Hematopoietic multipotent progenitor cell treated with erythropoietin and hydrocortisone succinate and interleukin-3 and kit ligand, for 8 days (in vitro differentiated cells): ENCODE measurements at places on chromosomes 1 and 21.
A peak's percentile ranks its signal among the peaks of the same experiment; 100 is the strongest.

GRCh38 chr1:37020653-37021277, 13.6 kb downstream of the GRIK3 start:
- peak; percentile 14 for DNase-seq

DNA sequence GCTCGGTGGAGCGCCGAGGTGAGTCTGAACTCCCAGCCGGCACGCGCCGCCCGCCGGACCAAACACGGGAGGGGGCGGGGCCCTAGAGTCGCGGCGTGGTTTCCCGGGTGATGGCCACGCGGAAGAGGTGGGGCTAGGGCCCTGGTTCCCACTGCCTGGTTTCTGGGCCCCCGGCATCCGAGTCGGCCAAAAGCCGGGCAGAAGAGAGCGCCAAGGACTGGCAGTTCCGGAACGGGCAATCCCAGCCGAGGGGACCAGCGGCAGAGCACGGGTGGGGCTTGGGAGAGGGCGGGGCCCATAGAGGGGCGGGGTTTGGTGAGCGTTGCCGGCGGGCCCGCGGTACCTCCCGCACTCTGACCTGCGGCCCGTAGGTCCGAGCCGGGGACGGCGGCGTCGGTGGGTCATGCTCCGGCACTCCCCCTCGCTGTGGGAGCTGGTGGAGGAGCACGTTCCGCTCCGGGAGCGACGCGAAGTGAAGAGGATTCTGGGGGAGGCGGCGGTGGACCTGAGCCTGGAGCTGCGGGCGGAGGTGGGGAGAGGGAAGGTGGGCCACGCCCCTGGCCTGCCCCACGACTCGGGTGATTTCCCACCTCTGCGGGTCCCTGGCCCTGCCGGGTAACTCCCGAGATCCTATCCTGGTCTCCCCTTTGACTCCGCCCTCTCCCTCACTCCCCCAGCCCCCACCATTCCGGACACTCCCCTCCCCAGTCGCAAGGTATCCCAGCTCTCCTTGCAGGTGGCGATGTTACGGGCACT, at the start of gene CCDC24:
Gene CCDC24 (plus strand): TSS at position 124 of the 756 bp plus-strand sequence. CDS start 280 bp downstream, at position 404.
- peak; percentile 80 for DNase-seq

DNA sequence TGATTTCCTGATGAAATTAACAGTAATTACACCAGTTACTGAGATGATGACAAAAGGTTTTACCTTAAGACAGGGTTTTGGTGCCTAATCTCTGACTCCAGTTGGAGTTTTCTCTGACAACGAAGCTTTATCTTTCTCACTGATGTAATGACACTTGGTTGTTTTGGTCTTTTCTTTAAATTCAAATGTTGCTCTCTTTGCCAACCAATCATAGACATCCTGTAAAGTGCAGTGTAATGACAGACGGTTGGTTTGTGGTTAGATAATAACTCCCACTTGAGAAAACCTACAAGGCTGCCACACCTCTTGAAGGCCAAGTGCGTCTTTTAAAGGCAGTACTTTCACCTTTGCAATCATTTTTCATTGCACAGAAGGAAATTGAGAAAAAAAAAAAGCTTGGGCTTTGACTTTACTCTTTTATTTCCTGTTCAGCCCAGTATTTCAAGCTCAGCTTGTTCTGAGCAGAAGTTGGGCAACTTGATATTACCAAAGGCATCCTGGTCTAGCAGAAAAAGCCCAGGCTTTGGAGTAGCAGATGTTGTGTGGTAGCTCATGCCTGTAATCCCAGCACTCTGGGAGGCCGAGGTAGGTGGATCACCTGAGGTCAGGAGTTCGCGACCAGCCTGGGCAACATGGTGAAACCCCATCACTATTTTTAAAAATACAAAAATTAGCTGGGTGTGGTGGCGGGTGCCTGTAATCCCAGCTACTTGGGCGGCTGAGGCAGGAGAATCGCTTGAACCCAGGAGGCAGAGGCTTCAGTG, 14.9 kb downstream of the PDIK1L start:
- DNase-seq: peak; percentile 100

DNA sequence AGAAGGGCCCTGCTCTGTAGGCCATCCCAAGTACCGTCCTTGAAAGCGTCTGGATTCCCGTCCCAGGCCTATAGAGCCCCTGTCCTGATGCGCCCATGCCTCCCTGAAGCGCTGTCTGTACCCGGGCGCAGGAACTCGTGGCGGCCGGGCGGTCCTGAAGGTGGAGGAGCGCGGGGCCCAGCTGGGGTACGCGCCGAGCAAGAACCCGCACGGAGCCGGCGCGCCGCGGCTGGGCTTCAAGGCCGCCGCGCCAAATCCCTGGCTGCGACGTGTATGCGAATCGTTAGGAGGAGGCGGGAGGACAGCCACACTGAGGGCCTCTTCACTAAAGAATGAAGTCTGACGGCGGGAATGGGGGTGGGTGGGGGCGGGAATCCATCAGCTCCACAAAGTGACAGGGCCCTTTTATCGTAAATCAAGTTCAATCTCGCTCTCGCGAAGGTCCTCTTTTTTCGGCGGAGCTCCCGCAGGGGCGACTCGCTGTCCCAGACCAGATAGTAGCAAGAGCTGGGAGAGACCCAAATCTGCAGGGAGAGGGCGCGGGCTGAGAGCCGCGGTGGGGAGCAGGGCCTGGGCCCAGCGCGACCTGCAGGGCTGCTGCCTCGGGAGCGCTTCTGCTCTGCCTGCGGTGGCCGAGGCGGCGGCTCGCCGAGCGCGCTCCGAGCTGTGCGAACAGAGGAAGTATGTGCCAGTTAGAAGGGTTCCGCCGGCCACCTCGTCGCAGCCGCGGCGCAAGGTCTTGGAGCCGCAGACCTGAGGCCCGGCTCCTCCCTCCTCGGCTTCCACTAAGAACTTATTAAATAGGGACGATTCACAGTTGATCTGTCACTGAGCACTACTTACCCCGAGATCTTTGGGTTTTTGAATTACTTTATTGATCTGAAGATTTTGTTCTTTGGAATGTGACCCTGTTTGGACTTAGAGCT, 10.4 kb downstream of the BARHL2 start:
- DNase-seq: no peak

- DNase-seq: no peak
These were observed 272.0 kb downstream of the FOXD2 start for GRCh38 chr1:47709872-47710231.

- no peak for DNase-seq
These were observed 39.1 kb downstream of the DYRK1A start for GRCh38 chr21:37405629-37406028.

DNA sequence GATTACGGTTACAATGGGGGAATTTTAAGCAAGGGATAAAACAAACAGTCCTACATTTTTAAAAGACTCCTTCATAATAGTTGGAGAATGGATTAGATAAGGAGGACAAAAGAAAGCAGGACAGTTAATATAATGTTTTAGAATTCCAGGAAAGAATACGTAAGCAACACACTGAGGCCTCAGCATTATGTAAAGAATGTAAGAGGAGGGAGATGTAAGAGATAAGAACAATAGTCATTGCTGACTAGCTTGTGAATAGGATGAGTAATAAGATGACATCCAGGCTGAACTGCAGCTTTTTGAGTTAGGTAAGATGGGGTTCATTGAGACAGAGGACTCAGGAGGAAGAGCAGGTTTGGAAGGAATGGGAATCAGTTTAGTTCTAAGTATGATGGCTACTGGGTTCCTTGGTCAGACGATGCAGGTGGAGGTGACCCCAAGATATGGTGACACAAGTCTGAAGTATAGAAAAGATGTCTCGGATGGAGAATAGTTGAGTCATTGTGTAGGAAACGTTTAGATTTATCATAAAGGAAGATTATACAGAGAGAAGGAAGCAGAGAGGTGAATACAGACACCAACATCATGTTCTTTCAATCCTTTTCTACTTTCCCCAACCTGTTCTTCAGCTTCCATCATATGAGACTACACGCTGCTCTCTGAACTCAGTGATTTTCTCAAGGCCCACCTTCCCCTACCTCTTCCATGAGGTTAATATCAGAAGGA, 372.8 kb downstream of the PTBP2 start:
- DNase-seq: no peak

GRCh38 chr1:214557952-214558735, 6.7 kb upstream of the PTPN14 start:
- no peak for DNase-seq

GRCh38 chr1:16244650-16245285, 7.8 kb upstream of the CPLANE2 start:
- no peak for DNase-seq

- no peak for DNase-seq
These were observed 25.4 kb downstream of the MAP10 start for GRCh38 chr1:232830661-232831060.

DNA sequence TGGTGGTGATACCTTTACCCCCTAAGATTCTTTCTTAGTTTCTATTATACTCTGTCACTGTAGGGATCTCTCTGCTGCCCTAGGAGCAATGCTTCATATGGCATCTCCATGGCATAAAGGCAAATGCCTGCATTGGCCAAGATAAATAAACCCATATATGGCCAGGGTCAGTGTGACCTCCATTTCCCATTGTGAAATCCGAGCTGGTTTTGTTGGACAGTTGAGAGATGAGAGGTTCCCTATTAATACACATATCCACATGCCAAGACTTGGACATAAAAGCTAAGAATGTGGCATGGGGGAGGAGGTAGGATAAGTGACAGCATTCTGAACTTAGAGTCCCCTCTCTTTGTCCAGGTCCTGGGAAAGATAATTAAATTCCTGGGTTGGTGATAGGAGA, 1.4 kb downstream of the TPM3 start:
- no peak for DNase-seq

DNA sequence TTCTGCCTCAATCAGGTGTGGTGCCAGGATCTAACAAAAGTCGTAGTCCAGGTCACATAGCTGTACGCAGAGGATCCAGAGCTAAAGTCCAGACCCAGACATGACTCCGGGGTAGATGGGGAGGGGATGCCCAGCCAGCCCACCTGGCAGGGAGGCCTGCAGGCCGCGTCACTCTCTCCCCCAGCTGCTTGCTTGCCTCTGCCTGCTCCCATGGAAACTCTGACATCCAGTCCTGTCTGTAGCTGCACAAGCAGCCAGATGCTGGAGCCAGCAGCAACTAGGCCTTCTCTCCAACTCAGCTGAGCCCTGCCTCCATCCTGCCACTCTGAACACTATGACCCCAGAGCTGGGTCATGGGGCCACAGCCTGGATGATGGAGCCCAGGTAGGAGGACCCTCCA, 8.1 kb downstream of the COL8A2 start:
- no peak for DNase-seq

- DNase-seq: no peak
These were observed 37.5 kb downstream of the ZNF281 start for GRCh38 chr1:200372095-200372884.

DNA sequence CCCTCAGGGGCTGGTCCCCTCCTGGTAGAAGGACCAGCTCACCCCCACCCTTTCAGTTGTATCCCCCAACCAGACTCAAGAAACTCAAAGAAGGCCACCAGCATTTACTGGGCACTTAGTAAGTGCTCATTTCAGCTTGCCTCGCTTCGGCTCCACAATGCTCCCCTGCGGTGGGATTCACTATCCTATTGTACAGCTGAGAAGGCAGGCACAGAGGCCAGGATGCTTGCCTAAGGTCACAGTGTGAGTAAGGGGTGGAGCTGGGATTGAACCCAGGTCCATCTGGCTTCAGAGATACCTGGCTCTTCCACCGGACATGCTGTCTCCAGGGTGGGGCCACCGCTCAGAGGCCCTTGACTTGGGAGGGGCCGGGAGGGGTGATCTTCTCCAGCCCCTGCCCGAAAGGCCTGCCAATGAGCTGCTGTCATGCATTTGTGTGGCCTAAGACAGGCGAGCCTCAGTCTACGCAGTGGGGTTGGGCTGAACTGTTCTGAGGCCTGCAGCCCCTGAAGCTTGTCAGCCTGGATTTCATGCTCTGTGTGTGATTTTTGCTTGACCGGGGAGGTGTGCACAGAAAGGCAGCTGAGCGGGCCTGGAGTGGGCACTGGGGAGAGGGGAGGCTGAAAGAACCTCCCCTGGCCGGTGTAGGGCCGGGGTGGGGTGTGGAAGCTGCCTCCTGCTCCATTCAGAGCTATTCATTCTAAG, 48.1 kb downstream of the DMRTB1 start:
- DNase-seq: no peak

- DNase-seq: no peak
These were observed 205.0 kb downstream of the HIVEP3 start for GRCh38 chr1:41713557-41714327.

DNA sequence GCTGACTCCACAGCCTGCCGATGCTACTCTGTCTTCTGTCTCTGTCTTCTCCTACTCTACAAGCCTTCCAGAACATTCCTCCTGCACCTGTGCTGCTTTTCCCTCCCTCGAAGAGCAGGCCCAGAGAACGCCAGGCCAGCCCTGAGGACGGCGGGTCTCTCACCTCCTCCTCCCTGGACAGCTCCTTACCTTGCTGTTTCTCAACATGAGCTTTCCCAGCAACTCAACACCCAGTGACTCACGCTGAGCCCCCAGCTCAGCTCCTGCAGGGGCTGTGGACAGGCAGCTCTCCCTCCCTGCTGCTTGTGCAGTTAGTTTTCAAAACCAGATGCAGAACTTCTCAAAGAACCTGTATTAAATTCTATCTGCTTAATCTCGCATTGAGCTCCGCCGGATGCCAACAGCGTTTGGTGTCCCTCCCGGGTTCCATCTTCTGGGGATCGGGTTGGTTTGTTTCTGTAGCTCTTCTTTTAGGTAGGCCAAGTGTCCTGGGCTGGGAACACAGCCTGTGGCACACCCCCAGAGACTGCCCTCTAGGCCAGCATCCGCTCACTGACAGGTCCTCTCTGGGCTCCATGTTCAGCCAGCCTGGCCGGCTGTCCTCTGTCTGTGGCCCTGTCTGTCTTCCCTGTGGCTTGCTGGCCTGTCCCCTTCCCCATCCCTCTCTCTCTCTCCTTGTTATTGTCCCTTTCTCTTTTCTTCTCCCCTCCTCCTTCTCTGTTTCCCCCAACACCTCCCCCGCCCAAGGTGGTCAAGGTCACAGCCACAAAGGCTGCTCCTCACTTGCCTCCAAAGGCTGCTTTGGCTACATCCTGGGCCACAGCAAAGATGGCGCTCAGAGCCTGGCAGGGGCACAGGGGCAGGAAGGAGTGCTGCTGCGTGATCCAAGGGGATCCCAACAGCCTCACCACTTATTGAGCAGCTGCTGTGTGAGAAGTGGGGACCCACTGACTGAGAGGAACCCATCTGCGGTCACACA, 391.0 kb downstream of the MATN1 start:
- no peak for DNase-seq

DNA sequence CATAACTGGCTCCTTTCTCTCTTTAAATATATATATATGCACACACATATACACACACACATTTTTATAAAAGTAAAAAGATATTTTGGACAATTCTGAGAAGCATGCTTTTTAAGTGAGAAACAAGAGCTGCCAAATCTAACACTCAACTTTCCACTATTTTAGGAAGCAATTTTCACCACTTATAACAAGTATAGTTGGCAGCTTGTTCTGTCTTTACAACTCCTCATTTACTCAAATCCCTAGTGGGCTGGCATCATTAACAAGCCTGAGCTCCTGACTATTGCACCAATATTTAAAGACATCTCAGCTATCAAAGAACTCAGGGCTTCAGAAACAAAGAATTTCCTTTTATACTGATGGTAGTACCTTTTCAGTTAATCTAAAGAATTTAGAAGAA, 76.6 kb downstream of the RAB3GAP2 start:
- no peak for DNase-seq

- no peak for DNase-seq
These were observed 22.2 kb downstream of the LRP8 start for GRCh38 chr1:53305650-53306049.

GRCh38 chr1:40861224-40862003, 749 bp downstream of the CITED4 start:
- peak; percentile 29 for DNase-seq

GRCh38 chr1:86151427-86151826, 5.1 kb downstream of the COL24A1 start:
- no peak for DNase-seq
